ENCODE measurements at places on chromosomes 12 and 14. TPM values are rescaled to one million over a fixed set of nuclear protein-coding genes. Genes with fewer than 3 reads are reported as not detected.
A peak's percentile ranks its signal among the peaks of the same experiment; 100 is the strongest.

DYNLL1 gene
- total RNA-seq = 357 TPM

DNAI7 gene
- 6.0 TPM for total RNA-seq

GRCh38 chr12:94148739-94149118 lies 352 bp downstream of the PLXNC1 start:
- H3K4me1 ChIP-seq = peaks cover 24% of the 10 kb centered on the region
- H3K4me3 ChIP-seq = peak overlapping the region; percentile 65
- H3K36me3 ChIP-seq = no peaks in the 10 kb centered on the region
- no peak for DNase-seq
- peaks cover 20% of the 10 kb centered on the region for H3K27me3 ChIP-seq

DNA sequence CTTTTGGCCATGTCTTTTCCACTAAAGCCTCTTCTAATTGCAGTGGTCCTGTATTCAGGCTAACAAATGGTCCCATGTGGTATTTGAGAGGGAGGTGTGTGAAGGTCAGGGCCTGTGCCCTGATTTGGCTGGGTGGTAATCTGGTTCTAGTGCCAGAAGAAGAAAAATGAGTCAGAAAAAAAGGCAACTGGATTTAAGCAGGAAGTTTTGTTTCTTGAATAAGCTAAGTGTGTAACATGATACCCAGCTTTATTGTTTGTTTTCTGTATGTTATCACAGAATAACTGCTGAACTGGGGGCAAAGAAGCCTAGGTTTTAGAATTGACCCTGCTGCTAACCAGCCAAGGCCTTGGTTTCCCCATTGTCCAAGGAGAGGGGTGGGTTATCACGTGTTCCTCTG lies 134.0 kb downstream of the ANO6 start:
- peaks cover 2% of the 10 kb centered on the region for H3K36me3 ChIP-seq
- H3K4me3 ChIP-seq = no peak overlapping the region
- H3K4me1 ChIP-seq = no peaks in the 10 kb centered on the region
- no peak for DNase-seq

GRCh38 chr14:96136371-96137005 lies 68.2 kb upstream of the BDKRB2 start:
- H3K4me3 ChIP-seq = no peak overlapping the region
- no peak for DNase-seq
- H3K27me3 ChIP-seq = no peaks in the 10 kb centered on the region
- no peak overlapping the region for H3K27ac ChIP-seq
